ENCODE measurements at places on chromosomes 7 and 10.

GRCh38 chr10:89369156-89370105 lies 8.4 kb upstream of the IFIT1B start:
- DNase-seq, result no peak

DNA sequence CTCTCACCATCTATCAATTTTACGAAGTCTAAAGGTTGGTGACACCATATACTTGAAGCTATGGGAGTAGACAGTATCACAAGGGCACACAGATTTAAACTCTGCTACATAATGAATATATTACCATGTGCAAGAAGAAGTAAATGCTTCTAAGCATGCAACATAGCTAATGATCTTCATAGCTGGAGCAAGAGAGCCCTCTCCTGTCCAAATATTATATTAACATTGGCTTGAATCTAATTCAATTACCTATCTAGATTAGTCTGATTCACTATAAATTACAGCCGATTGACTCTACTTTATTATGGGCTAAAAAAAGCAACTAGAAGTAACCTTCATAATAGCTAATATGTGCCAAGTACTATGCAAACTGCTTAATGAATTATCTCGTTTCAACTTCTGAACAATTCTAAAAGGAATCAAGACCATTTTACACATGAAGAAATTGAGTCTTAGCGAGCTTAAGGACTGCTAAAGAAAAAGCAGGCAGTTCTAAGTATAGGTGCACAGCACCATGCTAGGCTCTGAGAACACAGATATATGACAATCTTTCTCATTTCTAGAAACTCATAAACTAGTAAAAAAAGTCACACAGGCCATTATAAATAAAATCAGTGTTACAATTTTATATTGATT lies 21.9 kb downstream of the FRA10AC1 start:
- no peak for DNase-seq

- no peak for DNase-seq
Observed at GRCh38 chr10:24207781-24208611, 942 bp upstream of the KIAA1217 start.

DNA sequence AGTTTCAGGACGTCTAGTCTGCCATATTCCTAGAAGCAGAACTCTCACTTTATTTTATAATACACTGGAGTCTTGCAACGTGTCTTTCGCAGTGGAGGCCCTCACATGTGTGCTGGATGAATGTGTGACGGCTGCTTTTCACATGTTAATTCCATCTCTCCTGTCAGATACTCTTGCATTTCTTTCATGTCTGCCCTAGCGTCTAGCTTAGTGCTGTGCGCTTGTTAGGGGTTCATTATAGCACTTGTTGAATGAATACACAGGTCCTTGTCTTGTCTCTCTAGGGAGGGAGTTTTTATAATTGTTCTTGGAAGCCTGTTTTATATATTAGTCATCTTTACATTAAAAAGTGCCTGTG lies 94.4 kb downstream of the MAP3K8 start:
- no peak for DNase-seq

DNA sequence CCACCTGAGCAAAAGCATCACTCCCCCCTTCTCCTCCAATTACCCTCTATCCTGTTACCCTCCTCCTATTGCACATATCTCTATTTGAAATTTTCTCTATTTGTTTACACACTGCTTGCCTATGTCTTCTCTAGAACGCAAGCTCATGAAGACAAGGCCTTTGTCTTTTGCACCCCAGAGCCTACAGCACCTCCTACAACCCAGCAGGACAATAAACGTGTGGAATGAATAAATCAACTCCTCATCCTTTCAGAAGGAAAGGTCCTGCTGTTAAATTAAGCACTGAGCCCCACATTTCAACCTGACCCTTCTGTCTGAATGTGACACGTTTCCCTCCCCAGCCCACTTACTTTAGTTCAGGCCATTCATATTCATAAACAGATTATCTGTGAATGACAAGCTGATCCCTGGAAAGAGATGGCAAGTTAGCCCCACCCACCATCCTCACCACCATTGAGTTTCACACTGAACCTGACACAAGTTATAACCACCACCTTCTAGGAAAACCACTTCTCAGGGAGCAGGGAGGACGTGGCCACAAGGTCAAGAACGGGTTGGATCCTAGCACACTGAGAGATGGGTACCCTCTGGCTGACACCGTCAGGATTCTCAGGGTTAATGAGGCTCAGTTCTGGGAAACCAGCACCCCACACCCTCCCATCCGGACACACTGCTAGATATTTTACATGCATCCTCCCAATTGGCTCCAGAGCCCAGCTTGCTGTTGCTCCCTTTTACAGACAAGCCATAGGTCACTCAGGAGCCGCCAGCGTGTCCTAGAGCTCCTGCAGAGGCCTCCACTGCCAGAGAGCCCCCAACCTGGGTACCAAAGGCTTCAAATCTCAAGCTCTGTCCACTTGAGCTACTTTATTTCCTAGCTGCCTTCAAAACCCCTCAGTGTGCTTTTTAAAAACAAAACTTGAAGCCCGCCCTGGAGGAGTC lies 934 bp downstream of the PRTFDC1 start:
- DNase-seq, result peak; percentile 63

DNA sequence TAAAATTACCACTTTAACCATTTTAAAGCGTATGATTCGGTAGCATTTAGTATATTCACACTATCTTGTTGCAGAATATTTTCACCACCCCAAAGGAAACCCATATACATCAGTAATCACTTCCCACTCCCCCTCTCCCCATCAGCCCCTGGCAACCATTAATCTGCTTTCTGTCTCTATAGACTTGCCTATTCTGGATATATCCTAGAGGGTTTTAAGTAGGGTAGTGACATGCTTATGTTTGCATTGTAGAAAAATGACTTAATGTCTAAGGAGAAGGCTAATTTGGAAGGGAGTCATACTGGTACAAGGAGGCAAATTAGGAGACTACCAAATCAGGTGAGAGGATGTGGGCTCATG lies 42.6 kb upstream of the TRIL start:
- DNase-seq, result no peak

DNA sequence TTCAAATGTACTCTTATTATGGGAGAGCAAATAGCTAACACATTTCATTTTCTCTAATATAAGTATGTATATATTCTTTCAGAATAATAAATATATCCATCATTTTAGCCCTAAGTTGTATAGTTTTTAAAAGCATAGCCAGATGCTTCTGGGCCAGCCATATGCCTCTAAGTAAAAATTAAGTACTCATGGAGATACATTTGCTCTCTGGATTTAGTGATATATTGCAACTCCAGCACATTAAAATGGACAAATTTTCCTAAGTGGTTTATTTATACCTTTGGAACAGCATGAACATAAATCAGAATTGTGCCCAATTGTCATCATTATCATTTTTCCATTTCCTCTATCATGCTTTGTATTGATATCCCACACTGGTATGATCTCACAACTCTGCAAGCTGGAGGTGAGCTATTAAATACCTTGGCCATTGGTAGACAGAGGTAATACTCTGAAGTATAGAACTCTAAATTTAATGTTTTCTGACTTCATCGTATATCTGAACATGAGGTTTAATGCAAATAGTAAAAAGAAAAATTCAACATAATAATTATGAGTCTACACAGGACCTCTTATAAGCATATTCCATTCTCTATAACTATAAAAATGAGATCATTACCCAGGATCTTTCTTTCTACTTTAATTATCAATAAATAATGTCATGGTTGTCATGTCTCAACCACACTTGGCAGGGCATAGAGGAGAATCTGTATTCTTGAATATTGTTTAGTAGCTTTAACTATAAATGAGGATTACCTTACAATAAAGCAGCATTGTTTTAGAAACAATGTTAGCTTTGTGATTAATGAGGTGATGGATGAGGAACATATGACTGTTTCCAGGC lies 90.8 kb downstream of the AGMO start:
- DNase-seq, result no peak

All from stimulated activated effector memory CD8-positive, alpha-beta T cell treated with anti-CD3 and anti-CD28 coated beads, Interleukin-12 subunit alpha, Interleukin-12 subunit beta, amount 100 ng/mL, for 72 hours (primary cell).